GM12892 (cell line): ENCODE measurements at places on chromosomes 6 and 20.

DNA sequence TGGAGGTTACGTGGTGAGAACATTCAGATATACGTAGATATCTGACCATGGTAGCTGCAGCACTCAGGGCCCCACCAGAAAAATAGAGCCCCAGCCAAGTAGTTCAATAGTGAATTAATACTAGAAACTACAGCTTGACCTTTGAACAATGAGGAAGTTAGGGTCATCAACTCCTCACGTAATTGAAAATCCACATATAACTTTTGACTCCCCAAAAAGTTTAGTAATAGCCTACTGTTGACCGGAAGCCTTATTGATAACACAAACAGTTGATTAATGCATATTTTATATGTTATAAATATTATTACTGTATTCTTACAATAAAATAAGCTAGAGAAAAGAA lies 117.9 kb downstream of the SNX5 start:
- no peak for DNase-seq

DNA sequence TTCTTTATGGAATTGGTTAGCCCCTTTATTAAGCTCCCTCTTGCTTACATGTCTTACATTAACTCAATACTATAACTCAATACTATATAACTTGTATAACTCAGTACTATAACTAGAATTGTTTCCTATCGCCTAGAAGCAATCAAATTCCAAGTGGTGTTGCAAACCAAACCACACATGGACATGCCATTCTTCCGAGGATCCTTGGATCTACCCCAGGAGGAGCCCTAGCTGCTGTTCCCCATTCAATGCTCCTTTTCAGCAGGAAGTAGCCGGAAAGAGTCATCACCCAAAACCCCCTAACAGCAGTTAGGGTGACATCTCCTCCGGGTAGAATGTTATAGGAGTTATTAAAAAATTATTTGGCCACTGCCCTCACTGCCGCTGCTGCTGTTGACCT lies 40.5 kb downstream of the PLN start:
- no peak for DNase-seq

DNA sequence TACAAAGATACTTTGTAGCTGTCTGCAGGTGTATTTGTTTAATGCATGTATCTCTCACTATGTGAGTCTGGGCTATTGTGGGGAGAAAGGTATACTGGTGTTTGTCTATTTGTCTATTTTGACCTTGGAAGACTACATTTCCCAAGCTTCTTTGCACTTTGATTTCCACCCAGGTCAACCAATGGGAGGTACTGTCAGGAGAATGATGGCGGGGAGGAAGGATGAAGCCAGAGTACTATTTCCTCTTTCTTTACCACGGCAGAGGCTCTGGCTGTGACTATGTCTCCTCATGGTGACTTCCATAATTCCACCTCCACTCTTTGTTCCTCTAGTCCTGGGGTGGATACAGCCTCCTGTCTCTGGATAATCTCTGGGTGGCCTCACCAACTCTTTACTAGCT lies 23.1 kb downstream of the LBP start:
- DNase-seq: no peak

DNA sequence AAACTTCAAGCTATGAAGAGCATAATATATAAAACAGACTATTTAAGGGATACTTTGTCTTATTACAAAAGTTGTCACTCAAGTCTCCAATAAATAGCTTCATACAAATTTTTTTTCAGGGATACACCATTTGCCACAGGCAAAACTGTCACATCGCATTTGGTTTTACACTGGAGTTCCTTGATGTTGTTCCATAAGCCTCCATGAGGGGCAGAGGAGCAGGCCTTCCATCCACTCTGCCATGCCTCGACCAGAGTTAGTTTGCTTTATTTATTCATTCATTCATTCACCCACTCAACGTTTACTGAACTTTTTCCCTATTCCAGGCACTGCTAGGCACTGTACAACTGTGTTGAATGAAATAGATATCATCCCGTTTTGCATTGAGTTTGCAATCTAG lies 246.6 kb downstream of the PHF3 start:
- DNase-seq: no peak

DNA sequence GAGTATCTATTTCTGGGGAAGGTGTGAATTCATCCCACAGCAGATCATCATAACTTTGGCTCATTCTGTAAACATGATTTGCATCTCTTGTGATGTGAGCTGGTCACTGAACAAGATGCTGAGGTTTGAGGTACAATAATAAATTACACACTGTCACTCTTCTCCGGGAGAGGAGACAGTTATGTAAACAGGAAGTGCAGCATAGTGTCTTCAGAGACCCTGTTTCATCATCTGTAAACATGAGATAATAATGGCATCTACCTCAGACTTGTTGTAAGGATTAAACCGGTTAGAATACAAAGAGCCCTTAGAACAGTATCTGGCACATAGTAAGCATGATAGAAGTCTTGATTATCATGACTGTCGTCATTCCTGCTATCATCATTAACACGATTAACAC lies 125.2 kb downstream of the TBC1D7 start:
- DNase-seq: no peak

- DNase-seq: no peak
Measured at GRCh38 chr6:116580198-116580597, 8.9 kb downstream of the RWDD1 start.
